ENCODE measurements at places on chromosomes 13 and 19. TPM values are rescaled to one million over a fixed set of nuclear protein-coding genes. Genes with fewer than 3 reads are reported as not detected.
A peak's percentile ranks its signal among the peaks of the same experiment; 100 is the strongest.

GRCh38 chr19:6362351-6362801, 1.0 kb downstream of the CLPP start:
- no peak for DNase-seq

DNA sequence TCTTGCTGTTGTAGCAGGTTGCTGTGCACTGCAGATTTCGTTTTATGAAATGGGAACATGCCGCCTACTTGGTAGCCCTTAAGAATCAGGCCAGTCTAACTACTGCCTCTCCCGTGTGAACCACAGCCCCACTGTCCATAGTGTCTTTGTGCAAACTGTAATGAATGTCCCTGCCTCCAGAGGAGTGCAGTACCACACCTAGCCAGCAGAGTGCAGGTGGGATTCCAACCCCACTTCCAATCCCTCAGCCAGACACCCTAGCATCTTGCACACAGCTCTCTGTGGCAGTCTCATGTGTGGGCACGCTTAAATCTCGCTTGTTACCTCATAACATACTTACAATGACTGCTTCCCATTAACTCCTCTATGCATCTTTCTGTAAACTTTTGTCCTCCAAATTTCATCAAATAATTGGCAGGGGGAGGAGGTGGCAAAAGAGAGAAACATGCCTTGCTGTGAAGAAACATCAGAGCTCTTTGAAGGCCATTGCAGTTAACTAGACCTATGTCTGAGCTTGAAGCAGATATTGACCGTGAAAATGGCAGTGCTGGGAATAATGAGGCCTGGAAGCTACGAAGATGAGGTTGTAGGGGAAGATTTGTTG, 47.2 kb downstream of the ZAR1L start:
- DNase-seq: peak; percentile 47

DNA sequence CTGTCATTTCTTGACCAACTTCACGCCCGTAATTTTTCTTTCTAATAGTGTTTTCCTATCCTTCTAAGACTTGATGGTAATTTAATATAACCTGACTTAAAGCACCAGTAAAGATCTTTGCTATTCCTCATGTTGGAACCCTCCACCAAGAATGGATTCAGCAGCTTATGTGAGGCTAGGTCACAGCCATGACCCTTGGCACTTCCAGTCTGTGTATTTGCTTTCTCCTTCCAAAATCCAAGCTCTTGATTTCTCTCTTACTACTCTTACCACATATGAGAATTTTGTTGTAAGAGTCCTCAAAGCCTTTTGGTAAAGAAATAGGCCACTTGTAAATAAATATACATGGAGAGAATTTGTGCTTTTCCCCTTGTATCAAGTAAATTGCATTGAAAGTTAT, 61.4 kb downstream of the DHRS12 start:
- no peak for DNase-seq

DNA sequence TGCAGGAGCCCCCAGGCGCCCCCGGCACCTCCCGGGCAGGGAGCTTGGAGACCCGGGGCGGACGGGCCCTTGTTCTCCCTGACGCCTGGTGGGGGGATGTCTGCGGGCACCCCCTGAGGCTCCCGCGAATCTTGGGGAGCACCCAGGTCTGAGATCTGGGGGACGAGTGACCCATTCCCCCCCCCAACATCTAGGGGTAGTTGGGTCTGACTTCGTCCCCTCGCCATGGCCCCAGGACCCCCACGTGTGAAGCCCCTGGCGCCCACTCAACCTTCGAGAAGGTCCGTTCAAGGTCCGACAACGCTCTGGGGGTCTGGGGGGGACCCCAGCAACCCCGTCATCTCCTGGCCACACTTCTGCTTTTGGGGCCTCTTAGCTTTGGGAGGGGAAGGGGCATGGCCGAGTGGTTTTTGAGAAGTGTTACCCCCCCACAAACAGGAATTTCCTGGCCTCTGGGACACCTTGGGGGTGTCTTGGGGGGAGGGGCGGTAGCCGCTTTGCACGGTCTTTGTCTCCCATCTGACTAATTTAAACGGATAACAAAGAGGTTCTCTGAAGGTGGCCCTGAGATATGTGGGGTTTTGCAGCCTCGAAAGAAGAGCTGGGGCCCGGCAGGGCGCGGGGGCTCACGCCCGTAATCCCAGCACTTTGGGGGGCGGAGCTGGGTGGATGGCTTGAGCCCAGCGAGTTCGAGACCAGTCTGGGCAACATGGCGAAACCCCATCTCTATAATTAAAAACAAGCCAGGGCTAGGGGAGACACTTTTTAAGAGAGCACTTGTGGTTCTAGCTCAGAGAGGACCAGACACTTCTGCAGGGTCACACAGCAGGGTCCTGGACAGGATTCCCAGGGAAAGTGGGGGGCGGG, 608 bp downstream of the CNN2 start:
- DNase-seq: peak; percentile 24

DNA sequence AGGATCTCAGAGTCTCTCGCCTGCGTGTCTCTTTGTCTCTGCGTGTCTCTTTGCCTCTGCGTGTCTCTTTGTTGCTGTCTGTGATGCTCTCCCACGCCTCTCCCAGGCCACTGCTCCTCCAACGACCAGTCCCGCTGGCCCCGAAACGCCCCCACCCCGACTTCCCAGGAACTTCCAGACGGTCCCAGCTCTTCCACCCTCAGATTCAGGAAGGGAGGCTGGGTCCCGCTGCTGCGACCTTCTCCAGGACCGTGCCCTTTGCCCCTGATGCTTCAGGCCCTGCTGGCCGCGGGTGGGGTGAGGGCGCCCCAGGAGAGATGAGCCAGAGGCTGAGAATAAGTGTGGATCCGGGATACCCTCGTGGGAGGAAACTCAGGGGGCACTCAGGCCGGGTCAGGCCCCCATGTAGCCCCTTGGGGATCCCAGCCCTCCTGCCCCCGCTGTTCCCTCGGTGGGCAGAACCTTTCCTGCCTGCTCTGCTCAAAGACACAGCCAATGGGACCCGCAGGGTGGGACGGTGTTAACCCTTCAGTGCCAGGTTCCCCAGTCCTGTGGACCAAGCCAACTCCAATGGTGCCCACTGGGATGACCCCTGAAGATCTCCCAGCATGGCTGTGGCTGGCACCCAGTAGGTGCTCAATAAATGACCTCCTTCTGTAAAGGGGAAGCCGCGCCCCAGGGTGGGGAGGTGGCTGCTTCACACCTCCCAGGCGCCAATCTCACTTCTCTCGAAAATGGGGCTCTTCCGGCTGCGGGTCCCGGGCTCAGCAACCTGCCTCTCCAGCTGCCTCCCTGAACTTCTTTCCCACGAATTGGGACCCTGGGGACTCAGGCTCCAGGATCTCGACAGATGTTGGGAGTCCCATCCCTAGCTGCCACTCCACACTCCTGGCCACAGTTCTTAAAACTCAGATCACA, 1.5 kb upstream of the S1PR5 start:
- DNase-seq: no peak

- no peak for DNase-seq
Observed at GRCh38 chr13:65999411-65999810, 1230.7 kb downstream of the PCDH9 start.

Gene FPR3
- total RNA-seq: not detected

Gene RNF17
- total RNA-seq: not detected

Gene IL12RB1
- total RNA-seq: not detected

Gene TMED1
- total RNA-seq: 31.2 TPM
